ENCODE measurements at places on chromosomes 5 and 9. TPM values are rescaled to one million over a fixed set of nuclear protein-coding genes. Genes with fewer than 3 reads are reported as not detected.

The C9 gene
- under 0.01 TPM for total RNA-seq

The GOLM1 gene
- total RNA-seq = 46.7 TPM

GRCh38 chr9:101626295-101626694 lies 31.5 kb upstream of the PPP3R2 start:
- H3K36me3 ChIP-seq = no peaks in the 10 kb centered on the region
- no peak for DNase-seq
- no peaks in the 10 kb centered on the region for H3K27me3 ChIP-seq
- no peaks in the 10 kb centered on the region for H3K4me1 ChIP-seq
- H3K4me3 ChIP-seq = no peak overlapping the region

GRCh38 chr9:19754921-19755320 lies 33.9 kb downstream of the SLC24A2 start:
- no peaks in the 10 kb centered on the region for H3K4me1 ChIP-seq
- DNase-seq = no peak
- no peaks in the 10 kb centered on the region for H3K36me3 ChIP-seq
- H3K4me3 ChIP-seq = no peak overlapping the region

The TSSK1B gene
- total RNA-seq = 0.50 TPM

DNA sequence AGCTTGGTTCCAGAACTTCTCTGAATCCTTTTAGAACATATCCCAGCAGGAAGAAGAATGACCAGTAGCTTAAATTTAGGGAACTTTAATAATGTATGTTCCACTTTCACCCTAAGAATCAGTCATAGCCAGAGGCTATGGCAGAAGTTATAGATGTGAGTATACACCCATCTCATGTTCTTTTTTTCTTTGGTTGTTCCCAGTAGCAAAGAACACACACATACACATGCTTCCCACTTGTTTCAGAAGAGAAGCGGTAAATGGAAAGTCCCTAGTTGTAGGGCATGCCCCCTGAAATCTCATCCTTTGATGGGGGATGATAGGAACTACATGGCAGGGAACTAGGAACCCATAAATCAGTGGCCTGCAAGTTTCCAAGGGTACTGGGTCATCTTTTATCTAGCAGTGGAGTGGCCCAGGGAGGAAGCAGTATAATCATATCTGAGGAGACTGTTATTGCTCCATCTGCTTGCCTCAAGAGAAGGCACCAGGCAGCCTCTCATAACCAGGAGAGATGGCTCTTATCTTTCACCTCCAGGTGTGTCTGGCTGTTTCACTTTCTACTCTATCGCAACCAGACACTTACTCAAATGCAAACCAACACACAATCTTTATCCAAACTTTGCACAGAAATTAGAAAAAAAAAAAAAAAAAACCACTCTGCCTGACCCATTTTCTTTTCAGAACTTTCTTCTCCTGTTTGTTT lies 109.5 kb downstream of the SNCAIP start:
- no peak overlapping the region for H3K27ac ChIP-seq
- no peak overlapping the region for H3K4me3 ChIP-seq
- DNase-seq = no peak
- H3K4me1 ChIP-seq = no peaks in the 10 kb centered on the region
- no peaks in the 10 kb centered on the region for H3K27me3 ChIP-seq

- no peaks in the 10 kb centered on the region for H3K27me3 ChIP-seq
- H3K4me1 ChIP-seq = peaks cover 10% of the 10 kb centered on the region
- H3K36me3 ChIP-seq = no peaks in the 10 kb centered on the region
- no peak overlapping the region for H3K4me3 ChIP-seq
These were observed 964 bp upstream of the COL5A1 start for GRCh38 chr9:134640506-134641172.

The CARD6 gene
- total RNA-seq = 12.7 TPM

The CCDC152 gene
- 1.5 TPM for total RNA-seq

GRCh38 chr9:68492806-68493205 lies 47.9 kb downstream of the TMEM252 start:
- H3K4me3 ChIP-seq = no peak overlapping the region
- H3K27me3 ChIP-seq = no peaks in the 10 kb centered on the region
- peaks cover 3% of the 10 kb centered on the region for H3K4me1 ChIP-seq
- no peak for DNase-seq
- no peaks in the 10 kb centered on the region for H3K36me3 ChIP-seq
- no peak overlapping the region for H3K27ac ChIP-seq

The PCDHB10 gene
- 0.77 TPM for total RNA-seq

- H3K27ac ChIP-seq = no peak overlapping the region
- no peak overlapping the region for H3K4me3 ChIP-seq
- H3K27me3 ChIP-seq = no peaks in the 10 kb centered on the region
- H3K36me3 ChIP-seq = no peaks in the 10 kb centered on the region
These were observed 55.4 kb upstream of the MIER3 start for GRCh38 chr5:57007344-57007743.

The CDKN2A gene
- total RNA-seq = 10.8 TPM

DNA sequence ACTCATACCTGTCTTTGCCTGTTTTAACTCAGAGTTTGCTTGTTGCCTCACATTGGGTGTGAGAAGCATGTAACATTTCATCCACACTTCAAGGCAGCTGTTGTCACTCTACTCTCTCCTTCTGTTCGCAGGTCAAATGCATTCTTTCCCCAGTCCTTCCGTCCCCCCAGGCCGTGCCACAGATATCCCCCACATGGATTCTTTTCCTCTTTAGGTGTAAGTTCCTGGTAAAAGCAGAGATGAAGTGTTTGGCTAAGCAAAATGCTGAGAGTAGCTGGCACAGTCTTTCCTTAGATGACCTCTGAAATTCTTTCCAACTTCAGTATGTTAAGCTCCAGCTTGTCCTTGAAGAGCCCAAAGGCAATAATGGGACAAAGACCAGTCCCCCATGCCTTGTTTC lies 328.2 kb downstream of the SLIT3 start:
- DNase-seq = no peak
- H3K4me3 ChIP-seq = no peak overlapping the region
- H3K27me3 ChIP-seq = no peaks in the 10 kb centered on the region
- H3K4me1 ChIP-seq = no peaks in the 10 kb centered on the region
- no peaks in the 10 kb centered on the region for H3K36me3 ChIP-seq

DNA sequence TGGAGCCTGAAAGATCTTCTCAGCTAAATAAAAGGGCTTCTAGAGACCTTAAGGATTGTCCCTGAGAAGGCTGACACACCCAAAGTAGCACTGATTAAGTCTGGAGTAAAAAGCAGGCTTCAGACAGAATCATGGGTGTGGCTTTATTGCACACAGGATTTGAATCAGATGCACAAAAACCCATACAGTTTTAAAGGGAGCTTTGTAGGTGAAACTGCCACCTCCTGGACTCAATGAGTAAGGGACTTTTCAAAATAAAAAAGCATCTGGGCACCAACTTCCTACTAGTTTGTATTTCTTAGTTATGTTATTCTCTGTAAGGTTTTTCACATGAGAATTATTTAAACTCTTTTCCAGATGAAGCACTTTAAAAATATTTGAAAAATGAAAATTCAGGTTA lies 129.4 kb downstream of the EDIL3 start:
- H3K4me3 ChIP-seq = no peak overlapping the region
- no peaks in the 10 kb centered on the region for H3K27me3 ChIP-seq
- no peak overlapping the region for H3K27ac ChIP-seq
- peak; percentile 63 for DNase-seq
- no peaks in the 10 kb centered on the region for H3K4me1 ChIP-seq

The IL3 gene
- total RNA-seq = not detected

The SPINK4 gene
- total RNA-seq = not detected

DNA sequence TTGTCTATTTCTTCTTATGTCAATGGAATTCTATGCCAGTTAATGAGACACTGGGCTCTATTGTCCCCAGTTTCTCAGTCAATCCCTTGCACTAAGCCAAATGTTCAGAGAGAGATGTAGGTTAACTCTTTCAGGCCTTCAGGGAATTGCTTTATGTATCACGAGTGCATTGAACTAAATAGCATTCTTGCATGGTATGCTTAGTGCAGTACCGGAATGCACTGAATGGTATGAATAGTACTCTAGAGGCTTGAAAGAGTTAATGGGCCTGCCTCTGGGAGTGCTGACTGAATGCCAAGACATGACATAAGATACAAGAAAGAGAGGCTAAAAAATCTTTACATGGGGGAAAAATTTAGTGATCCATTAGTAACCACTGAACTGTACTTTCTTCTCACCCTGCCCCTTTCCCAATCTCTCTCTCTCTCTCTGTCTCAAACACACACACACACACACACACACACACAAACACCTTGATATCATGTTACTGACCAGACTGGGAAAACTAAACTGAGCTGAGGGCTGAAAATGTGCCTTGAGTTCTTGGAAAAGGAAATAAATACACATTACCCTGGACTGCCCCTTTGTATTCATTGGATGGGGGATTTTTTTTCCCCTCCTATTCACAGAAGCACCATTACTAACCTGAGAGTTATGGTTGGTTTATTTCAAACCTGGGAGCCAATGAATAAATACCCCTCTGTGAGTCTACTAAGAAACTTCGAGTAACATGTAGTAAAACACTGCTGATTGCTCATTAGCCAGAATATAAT lies 35.4 kb upstream of the TMC1 start:
- H3K27me3 ChIP-seq = no peaks in the 10 kb centered on the region
- no peaks in the 10 kb centered on the region for H3K36me3 ChIP-seq
- H3K4me1 ChIP-seq = peaks cover 2% of the 10 kb centered on the region

DNA sequence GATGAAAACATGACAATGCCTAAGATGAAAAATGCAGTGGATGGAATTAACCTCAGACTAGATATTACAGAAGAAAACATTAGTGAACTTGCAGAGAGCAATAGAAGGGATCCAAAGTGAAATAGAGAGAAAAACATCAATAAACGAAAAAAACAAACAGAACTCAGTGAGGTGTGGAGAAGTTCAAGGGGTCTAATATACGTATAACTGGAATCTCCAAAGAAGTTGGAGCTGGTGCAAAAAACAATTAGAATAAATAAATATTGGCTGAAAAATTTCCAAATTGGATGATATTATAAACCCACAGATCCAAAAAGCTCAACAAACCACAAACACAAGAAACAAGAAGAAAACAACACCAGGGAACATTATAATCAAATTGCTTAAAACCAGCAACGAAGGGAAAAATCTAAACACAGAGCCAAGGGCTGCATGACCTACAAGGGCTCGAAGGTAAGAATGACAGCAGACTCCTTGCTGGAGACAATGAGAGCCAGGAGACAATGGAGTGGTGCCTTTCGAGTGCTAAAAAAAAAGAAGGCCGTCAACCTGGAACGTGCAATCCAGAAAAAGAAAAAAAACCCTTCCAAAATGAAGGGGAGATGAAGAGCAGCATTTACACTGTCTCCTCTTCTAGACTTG lies 11.8 kb downstream of the FAM163B start:
- peak; percentile 18 for DNase-seq
- H3K27me3 ChIP-seq = no peaks in the 10 kb centered on the region
- no peaks in the 10 kb centered on the region for H3K36me3 ChIP-seq
- no peak overlapping the region for H3K4me3 ChIP-seq

GRCh38 chr5:58706736-58707135 lies 123.9 kb downstream of the RAB3C start:
- no peaks in the 10 kb centered on the region for H3K36me3 ChIP-seq
- H3K27me3 ChIP-seq = no peaks in the 10 kb centered on the region
- H3K4me1 ChIP-seq = no peaks in the 10 kb centered on the region
- no peak overlapping the region for H3K4me3 ChIP-seq
- no peak for DNase-seq
- H3K27ac ChIP-seq = no peak overlapping the region

DNA sequence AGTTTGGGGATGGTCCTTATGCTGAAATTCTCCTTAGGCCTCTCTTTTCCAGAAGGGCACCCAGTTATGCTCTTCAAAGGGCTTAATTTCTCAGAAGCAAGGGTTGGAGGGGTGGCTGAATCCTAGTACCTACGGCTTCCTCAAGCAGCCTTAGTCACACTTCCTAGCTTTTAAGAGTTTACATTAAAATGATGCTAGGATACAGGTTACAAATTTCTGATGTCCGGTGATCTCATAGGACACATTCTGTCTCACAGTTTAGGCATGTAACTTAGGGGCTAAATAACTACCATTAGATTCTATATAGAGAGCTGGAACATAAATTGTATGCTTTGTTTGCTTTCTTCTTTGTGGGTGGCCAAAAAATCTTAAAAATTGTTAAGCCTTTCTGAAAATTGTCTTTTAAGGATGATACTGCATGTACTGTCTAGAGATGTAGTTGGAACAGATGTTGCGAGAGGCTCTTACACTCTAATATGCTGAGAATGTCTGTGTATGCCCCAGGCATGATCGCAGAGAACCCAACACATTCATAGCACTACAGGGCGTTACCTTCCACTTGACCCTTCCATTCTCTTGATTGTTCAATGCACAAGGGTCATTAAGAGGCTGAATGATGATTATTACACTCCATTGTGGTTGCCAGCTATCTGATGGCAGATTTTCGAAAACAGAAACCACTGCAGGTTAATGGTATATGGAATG lies 139.1 kb downstream of the TMEM38B start:
- H3K36me3 ChIP-seq = no peaks in the 10 kb centered on the region
- no peaks in the 10 kb centered on the region for H3K4me1 ChIP-seq
- H3K27ac ChIP-seq = no peak overlapping the region

The RALGPS1 gene
- total RNA-seq = 5.1 TPM

The CAMK4 gene
- total RNA-seq = 0.77 TPM

- H3K27ac ChIP-seq = no peak overlapping the region
- H3K4me1 ChIP-seq = peaks cover 3% of the 10 kb centered on the region
- H3K27me3 ChIP-seq = no peaks in the 10 kb centered on the region
- no peaks in the 10 kb centered on the region for H3K36me3 ChIP-seq
- no peak overlapping the region for H3K4me3 ChIP-seq
These were observed 29.2 kb upstream of the ARHGEF28 start for GRCh38 chr5:73596705-73597328.

- no peak overlapping the region for H3K4me3 ChIP-seq
- no peaks in the 10 kb centered on the region for H3K27me3 ChIP-seq
- no peak overlapping the region for H3K27ac ChIP-seq
These were observed 329.6 kb downstream of the SLCO4C1 start for GRCh38 chr5:101966476-101966875.

GRCh38 chr9:125509476-125509875 lies 197.5 kb downstream of the MAPKAP1 start:
- no peaks in the 10 kb centered on the region for H3K27me3 ChIP-seq
- DNase-seq = peak; percentile 64
- H3K36me3 ChIP-seq = no peaks in the 10 kb centered on the region
- H3K27ac ChIP-seq = peak overlapping the region; percentile 6
- H3K4me1 ChIP-seq = peaks cover 20% of the 10 kb centered on the region

GRCh38 chr5:133118741-133119140 lies 66.9 kb downstream of the HSPA4 start:
- DNase-seq = no peak
- H3K27ac ChIP-seq = no peak overlapping the region
- peaks cover 4% of the 10 kb centered on the region for H3K27me3 ChIP-seq
